Inflammatory macrophage treated with lipopolysaccharide for 4 hours (primary cell): ENCODE measurements at places on chromosomes 6 and 20.

DNA sequence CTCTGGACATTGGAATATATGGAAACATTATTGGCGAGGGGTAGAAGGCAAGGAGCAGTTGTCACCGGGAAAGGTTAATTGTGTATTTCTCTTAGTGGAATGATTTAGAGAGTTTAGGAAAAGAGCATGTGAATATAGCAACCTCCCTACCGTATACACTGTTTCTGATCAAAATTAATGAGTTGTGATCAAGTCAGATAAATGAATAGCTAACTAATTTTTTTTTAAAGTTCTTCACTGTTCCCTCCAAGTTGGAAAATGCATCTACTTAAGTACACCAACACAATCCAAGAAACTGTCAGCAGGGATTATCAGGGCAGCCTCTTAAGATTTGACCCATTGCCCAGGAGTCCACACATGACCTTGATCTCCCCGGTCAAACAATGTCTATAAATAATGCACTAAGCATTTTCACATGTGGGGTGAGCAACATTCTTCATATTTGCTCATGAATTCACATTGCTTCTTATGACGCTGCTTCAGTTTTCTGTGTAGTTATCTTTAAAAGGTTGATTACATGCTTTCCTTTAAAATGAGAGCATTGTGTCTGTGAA lies 680.8 kb upstream of the NRSN1 start:
- no peak for DNase-seq

DNA sequence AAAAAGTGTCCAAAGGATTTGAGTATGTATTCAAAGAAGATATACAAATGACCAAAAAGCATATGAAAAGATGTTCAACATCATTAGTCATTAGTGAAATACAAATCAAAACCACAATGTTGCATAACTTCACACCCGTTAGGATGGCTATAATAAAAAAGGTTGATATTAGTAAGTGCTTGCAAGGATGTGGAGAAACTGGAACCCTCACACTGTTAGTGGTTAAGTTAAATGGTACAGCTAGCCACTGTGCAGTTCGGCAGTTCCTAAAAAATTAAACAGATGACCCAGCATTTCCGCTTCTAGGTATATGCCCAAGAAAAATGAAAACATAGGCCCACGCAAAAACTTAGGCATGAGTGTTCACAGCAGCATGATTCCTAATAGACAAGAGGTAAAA lies 38.6 kb downstream of the IBTK start:
- peak; percentile 42 for DNase-seq

DNA sequence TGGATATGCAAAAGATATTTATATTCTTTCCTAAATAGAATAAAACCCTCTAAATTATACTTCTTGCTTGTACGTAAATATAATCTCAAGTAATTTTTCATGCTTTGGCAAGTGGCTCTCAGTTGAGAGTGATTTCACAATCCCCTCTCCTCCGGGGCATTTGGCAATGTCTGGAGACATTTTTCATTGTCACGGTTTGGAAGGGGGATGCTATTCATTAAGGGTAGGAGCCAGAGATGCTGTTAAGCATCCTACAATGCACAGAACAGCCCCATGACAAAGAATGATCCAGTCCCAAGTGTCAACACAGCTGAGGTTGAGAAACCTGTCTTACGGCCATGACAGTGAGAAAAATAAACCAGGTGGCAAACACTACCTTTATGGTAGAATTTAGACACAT lies 75.7 kb downstream of the AGPAT4 start:
- peak; percentile 25 for DNase-seq

DNA sequence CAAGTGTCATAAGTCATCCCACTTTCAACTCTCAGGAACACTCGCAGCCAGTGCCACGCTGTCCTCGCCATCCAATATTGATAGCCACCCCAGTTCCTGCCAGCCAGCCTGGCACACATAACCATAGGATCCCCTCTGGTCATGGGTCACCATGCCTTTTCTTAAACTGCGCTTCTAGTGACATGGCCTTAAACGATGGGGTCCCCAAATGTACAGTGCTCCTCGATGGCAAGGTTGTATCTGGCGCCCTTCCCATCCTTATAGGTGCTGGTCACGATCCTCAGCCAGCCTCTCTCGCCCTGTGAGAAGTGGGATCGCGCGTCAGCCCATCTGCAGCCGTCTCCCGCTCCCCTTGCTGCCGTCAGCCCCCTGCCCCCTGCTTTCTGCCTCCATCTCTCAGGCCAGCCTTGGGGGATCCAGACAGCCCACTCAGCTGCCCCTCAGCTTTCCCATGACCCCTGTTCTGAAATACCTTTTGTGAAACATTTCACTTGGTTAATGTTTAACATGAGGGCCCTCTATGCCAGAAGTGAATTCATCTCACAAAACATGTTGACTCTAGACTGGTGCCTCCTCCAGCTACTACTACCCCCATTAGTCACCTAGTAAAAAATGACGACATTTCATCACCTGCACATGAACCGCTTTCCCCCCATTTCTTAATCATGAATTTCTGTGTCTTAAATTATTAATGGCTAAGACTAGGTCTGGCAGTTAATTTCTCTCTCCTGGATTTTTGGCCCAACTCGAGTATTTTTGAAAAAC lies 11.4 kb downstream of the CTSZ start:
- no peak for DNase-seq

GRCh38 chr20:51542571-51543421 lies at the start of gene NFATC2:
NFATC2 (minus strand) TSS chr20:51542719; CDS start chr20:51542499, 220 bp downstream.
- DNase-seq, result no peak

DNA sequence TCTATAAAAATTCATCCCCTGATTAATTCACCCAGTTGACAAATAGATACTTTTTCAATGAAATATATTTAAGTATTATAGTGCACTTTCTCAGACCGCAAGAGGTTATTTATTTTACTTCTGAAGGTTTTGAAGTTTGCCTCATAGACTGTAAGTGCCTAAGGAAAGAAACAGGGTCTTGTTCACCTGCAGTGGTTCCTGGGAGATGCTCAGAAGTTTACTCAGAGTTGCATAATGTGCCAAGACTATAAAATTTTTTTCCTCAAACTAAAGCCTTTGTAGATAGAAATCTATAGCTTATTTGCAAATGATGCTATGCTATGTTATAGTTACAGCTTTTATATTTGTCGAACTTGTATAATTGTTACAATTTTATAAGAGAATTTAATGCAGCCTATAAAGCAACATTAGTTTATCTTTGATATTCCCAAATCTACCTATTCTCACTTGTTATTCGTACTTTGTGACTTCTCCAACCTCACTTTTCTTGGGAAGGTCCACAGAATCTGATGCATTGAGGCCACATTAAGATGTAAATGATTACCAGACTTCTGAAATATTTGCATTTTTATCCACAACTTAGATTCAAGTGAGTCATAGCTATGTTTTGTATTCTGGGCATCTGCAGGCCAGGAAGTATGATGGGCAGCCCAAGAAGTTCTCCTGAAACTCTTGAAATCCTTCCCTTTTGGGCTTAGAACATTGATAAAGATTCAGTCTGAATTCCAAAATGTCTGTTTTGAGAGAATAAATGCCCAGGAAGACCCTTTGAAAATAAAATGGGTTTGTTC lies 35.7 kb downstream of the KCNQ5 start:
- no peak for DNase-seq

DNA sequence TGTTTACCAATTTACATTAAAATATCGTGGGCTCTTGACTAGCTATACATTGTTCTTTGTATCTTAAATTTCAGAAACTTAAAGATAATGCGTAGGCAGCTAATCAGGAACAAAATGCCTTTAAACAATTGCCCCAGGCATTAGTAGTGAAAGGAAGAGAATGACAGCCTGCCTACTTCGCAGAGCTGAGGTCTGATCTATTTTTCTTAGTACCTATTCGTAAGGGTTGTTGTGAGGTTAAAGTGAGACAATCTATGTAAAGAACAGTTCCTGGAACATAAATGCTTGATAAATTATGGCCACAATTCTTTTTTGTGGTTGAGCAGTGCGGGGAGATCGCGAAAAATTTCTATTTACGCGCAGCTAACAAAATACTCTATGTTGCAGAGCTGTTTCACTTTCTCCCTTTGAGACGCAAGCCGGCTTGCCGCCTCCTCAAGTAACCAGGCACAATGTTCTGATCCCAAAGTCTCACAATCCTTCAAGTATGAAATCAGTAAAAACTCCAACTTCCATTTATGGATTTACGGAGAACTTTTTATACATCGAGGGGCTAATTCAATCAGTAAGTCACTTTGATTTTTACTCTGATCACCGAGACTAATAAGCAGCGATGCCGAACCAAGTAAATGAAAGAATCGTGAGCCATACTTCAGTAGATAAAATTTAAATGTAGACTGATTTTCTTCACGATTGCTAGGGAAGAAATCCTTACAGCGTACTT lies 878 bp upstream of the PNRC1 start:
- DNase-seq, result peak; percentile 86

DNA sequence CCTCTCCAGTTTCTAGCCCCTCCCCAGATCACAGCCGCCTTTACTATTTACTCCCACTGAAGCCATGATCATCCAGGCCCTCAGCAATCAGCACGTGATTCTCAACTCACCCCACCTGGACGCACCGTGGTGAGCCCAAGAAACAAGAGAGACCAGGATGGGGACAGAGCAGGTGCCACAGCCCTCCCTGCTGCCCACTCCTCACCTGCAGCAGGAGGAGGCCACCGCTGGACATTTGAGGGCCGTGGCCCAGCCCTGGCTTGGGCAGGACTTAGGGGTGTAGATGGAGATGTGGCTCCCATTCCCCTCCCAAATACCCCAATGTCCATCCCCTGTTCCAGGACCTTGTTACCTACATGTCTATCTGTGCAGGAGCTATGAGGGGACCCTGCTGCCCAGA lies 20.3 kb downstream of the HLA-F start:
- DNase-seq, result no peak

GRCh38 chr6:97765461-97765860 lies 482.4 kb upstream of the MMS22L start:
- DNase-seq, result no peak

DNA sequence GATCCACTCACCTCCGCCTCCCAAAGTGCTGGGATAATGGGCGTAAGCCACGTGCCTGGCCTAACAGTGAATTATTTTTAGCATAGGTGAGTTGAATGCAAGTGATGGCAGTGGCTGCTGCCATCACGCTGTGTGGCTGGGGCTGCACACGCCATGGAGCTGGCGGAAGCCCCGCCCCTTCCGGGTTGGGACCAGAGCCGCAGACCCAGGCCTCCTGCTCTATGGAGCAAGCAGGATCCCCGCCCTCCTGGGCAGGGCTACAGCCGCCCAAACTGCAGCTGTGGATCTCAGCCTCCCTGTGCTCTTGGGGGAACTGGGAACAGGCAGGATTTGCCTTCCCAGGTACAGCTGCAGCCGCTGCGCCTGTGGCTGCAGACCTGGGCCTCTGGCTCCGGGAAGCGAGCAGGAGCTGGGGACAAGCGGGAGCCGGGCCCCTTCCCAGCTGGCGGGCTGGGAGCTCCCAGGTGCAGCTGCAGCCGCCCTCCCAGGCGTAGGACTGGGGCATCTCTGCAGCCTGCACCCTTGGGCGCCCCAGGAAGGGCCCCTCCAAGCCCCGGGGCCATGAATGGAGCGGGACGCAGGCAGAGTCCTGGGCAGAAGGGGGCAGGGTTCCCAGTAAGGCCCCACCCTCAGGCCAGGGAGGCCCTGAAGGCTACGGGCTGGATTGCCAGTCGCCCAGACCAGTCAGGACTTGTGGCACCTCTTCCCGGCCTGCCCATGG lies 30.9 kb upstream of the SLA2 start:
- no peak for DNase-seq

GRCh38 chr20:58677079-58677604 lies 15.5 kb upstream of the NPEPL1 start:
- DNase-seq, result no peak

- DNase-seq, result no peak
Observed at GRCh38 chr20:60937585-60937984, 314.5 kb upstream of the CDH4 start.

- peak; percentile 94 for DNase-seq
Observed at GRCh38 chr6:12060780-12061609, 48.9 kb downstream of the HIVEP1 start.

DNA sequence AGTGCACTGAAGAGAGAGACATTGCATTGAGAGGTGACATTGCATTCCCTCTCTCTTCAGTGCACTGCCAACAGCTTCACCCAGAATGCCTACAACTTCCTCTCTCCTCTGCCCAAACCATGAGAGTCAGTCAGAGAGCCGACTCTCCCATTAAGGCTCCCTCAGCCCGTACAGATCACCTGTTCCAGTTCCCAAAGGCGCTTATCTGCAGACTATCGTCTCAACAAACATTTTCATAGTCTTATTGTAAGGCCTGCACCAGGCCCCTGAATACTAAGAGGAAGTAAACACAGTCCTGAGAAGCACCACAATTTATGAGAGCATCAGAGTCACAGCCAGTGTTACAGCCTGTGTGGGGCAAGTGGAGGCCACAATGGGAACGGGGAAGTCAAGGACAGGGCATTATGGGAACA lies 53.7 kb downstream of the GFOD1 start:
- DNase-seq, result peak; percentile 73

DNA sequence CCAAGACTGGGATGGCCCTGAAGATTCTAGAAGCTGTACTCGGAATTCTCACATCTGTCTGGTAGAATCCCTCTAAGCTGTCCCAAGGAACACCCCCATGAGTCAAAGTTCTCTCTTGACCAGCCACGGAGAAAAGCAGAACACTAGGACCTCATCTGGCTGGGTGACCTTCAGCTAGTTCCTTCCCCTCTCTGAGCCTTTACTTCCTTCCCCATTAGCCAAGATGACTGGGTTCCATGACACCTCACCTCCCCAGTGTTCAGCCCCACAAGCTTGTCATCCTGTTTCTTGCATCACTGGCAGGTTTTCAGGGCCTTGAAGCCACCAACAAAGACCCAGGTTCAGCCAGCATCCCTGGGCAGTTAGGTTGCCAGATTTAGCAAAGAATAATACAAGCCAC lies 47.8 kb downstream of the MAFB start:
- peak; percentile 80 for DNase-seq

GRCh38 chr20:47659904-47660601 lies 125.2 kb downstream of the SULF2 start:
- no peak for DNase-seq

DNA sequence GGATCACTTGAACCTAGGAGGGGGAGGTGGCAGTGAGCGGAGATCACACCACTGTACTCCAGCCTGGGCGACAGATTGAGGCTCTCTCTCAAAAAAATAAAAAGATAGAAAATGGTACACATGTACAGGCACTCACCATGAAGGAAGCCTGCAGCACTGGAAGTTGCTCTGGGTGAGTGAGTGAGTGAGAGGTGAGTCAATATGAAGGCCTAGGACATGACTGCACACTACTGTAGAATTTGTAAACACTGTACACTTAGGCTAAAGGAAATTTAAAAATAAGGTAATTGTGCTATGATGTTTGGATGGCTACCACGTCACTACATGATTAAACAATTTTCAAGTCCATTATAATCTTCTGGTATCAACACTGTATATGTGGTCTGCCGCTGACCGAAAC lies 216.2 kb downstream of the FOXC1 start:
- no peak for DNase-seq

GRCh38 chr6:25312703-25313102 lies 33.5 kb downstream of the CARMIL1 start:
- DNase-seq, result peak; percentile 18

- no peak for DNase-seq
Observed at GRCh38 chr6:170057034-170057734, 233.7 kb downstream of the DLL1 start.
